ENCODE measurements at places on chromosomes 3 and 15.

DNA sequence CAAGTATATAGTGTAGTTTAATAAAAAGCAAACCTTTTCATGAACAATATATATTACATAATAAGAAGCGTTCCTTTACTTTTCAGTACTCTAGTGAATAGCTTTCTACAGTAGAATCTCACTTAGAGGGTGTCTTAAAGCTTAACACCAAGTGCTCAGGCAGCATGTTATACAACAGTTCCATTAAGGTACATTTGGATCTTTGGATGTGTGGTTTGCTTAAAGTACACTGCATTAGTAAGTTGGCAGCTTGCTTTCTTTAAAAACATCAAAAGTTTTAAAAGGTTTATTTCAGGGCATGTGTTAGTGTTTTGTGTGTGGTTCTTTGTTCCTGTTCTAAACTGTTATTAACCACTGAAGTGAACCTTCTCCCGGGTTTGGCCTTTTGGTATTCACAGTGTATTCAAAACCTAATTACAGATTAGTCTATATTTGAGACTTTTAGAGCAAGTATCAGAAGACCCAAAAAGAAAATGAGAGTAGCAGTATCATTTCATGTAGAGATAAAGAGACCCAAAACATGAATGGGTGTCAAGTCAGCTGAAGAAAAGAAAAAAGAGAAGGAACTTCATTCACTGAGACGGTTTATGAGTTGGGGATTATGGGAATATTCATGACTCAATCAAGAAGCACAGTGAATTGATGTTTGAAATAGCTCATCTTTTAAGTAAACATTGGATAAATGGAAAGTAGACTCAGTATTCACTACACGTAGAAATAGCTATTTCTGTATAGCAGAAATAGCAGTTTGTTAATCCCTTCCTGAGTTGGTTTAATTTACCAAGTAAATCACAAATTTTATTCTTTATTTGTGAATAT, 93.9 kb downstream of the OPA1 start:
- no peak for DNase-seq

GRCh38 chr3:39166134-39166710, 12.8 kb upstream of the CSRNP1 start:
- no peak for DNase-seq

- no peak for DNase-seq
These were observed 1.7 kb downstream of the B3GNT5 start for GRCh38 chr3:183254487-183255347.

GRCh38 chr15:96285305-96285704, 45.2 kb upstream of the NR2F2 start:
- DNase-seq: no peak
